ENCODE measurements at places on chromosomes 2 and 18.

DNA sequence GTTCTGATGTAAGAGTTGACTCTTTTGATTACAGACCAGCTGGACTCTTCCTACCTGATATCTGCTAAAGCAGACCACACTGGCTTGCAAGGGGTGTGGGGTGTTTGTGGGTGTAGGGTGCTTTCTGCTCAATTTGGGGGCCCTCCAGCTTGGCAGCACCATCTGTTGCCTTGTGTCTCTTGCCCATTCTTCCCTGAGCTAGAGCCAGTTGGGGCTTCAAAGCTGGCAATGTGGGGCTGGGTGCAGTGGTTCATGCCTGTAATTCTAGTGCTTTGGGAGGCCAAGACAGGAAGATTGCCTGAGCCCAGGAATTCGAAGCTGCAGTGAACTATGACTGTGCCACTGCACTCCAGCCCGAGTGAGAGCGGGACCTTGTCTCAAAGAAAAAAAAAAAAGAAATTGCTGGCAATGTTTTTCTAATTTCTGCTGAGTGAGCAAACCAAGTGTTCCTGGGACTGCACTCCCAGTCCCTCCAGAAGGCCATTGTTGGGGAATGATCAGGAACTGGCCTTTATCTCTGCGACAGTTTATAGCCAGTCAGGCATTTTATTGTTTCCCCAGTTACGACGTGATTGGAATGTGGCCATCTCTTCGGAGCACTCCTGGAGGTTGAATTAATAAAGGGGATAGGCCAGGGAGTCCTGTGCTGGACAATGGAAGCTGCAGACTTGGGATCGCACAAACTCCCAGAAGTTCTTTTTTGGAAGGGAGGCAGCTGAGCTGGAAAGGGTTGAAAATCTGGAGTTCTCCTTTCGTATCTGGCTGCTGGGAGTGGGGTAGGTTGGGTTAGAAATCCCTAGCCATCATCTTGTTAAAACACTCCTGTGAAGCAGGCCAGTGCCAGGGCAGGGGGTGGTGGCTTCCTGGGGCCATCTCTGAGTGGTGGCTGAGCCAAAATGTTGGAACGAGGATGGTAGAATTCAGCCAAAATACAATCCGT is 57.2 kb downstream of the LIPG start:
- no peak for DNase-seq

- DNase-seq, result no peak
These were observed 550.2 kb upstream of the SALL3 start for GRCh38 chr18:78429127-78430108.

- DNase-seq, result no peak
These were observed 38.8 kb downstream of the DNER start for GRCh38 chr2:229675569-229675968.

GRCh38 chr18:59063912-59064311 is 75.8 kb upstream of the SEC11C start:
- DNase-seq, result no peak

- DNase-seq, result no peak
These were observed 42.4 kb upstream of the TACR1 start for GRCh38 chr2:75241696-75242095.

DNA sequence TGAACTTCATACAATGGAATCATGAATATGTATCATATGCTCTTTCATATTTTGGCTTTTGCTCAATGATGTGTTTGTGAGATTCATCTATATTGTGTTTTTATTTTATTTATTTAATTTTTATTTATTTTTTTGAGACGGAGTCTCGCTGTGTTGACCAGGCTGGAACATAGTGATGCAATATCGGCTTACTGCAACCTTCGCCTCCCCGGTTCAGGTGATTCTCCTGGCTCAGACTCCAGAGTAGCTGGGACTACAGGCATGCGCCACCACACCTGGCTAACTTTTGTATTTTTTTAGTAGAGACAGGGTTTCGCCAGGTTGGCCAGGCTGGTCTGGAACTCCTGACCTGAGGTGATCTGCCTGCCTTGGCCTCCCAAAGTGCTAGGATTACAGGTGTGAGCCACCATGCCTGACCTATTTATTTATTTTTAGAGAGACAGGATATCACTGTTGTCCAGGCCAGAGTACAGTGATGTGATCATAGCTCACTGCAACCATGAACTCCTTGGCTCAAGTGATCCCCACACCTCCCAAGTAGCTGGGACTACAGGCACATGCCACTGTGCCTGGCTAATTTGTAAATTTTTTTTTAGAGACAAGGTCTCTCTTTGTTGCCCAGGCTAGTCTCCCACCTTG is 74.5 kb downstream of the TET3 start:
- no peak for DNase-seq

GRCh38 chr18:31097666-31098065 is 4.6 kb downstream of the DSC2 start:
- no peak for DNase-seq

- no peak for DNase-seq
These were observed 73.5 kb downstream of the SMC6 start for GRCh38 chr2:17680119-17680518.

GRCh38 chr2:161135951-161136593 is 24.2 kb upstream of the TANK start:
- DNase-seq, result no peak

DNA sequence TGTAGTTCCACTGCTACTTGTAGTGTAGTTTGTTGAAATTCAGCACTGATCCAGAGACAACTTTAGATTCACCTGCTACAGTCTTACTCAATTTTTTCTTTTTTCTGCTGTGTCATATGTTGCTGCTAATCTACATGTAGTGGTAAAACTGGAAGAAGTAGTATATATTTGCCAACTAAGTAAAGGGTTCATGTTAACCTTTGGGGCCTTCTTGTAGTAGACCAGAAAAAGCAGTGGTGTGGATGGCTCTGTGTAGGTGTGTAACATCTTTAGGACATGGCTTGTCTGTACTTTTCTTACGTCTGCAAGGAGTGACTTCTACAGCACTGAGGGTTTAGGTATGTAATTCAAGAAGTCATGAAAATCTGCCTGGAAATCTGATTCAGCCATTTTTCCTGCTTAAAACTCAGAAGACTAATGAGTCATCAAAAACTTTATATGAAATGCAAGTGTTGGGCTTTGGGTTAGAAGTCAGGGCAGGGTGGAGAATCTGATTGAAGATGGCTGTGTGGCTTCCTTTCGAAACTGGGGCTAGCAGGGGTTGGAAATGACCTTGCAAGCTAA is 8.4 kb downstream of the PTPRM start:
- DNase-seq, result no peak

DNA sequence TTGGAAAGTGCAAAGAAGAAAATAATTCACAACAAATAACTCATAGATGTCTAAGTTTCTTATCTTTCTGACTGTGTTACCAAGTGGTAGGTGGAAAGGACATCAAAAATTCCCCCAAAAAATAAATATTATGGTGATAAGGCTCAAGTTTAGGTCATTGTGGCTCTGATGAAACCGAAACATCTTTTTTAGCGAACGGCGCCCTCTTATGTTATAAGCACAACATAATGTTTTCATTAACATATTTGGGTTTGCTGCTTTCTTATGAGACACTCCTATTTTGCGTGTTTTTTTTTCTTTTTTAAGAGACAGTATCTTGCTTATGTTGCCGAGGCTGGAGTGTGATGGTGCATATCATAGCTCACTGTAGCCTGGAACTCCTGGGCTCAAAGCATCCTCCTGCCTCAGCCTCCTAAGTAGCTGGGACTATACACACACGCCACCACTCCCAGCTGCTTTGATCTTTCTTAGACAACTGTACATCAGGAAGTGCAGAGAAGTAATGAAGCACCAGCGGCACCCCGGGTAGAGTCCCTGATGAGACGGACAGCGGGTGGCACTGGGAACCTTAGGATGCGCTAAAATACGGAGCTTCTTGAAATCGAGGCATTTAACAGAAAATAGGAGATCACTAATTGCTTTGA is 38.5 kb upstream of the SLC35G4 start:
- no peak for DNase-seq

DNA sequence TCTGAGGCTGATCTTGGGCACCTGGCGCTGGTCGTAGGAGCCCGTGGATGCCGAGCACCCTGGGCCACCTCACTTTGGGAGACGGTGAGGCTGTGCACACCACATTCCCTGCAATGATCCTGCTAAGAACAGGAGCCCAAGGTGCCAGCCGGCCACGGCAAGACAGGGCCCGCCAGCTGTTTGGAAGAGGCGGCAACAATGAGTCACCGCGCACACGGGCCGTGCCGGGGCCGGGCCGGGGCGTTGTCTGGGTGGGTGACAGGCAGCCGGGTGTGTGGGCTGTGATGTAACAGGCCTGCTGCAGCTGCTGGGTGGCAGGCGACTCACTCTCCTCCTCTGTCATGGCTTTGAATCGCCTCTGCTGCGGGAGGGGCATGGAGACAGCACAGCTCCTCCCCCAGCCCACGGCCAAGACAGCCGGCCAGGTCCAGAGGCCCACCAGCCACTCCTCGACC is 49.7 kb upstream of the ODC1 start:
- peak; percentile 49 for DNase-seq

DNA sequence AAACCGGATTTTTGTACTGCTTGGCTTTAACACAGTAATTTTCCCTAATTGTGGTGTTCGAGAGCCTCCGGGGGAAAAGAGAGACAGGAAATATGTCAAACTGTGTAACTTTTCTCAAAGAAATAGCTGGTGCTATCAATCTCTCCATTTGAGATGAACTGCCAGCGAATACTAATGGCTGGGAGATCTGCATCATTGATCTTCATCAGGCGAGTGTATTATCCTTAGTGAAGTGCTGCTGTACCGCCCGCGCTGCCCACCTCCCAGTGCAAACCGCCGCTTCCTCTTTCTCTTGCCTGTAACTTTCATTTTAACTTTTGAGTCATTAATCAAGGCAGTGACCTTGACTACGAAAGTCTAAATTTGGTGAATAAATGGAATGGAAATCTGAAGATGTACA is 246.1 kb upstream of the ST6GAL2 start:
- no peak for DNase-seq

DNA sequence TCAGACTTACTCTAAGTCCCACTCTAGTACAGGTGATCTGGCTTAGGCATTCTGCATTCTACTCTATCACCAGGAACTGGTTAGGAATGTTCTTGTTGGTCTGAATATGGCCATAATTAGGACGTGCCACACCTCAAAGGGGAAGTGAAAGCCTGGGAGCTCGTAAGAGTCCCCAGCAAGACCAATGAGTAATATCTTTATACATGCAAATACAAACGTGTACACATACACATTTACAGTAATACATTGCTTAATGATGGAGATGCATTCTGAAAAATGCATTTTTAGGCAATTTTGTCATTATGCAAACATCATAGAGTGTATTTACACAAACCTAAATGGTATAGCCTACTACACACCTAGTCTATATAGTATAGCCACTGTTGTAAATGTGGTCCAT is 19.5 kb upstream of the ERCC3 start:
- DNase-seq, result no peak

DNA sequence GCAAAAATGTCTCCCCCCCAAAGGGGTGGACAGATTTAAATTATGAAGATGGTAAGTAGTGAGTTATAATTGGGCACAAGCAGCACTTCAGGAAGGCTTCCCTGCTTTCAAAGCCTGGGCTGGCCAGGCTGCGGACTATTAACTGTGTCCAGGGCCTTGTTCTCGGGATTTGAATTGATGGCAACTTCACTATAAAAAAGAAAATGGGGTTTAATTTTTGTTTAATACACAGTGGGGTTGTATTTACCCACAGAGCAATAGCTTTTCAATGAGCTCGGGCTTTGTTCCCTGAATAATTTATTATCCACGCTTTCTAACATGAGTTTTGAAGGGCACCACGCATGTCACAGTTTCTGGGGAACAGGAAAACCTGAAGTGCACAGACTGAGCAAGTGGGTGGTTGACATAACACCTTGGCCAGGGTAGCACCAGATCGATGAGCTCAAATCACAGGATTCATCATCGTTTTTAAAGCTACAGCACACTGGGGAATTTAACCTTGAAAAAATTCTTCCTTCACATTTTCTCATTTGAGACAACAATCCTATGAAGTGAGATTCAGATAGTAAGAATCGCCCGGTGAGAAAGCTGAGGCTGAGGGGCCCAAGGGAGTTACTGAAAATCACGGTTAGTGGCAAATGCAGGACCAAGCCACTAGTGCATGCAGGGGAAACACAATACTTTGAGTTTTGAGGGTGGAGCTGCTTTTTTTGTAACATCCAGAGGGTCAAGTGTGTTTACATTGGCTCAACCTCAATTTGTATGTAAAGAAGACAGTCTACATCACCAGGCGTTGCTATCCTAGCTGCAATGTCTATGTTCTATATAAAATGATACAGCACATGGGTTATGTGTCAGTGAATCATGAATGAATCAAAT is 28.9 kb upstream of the LMAN1 start:
- DNase-seq, result no peak

DNA sequence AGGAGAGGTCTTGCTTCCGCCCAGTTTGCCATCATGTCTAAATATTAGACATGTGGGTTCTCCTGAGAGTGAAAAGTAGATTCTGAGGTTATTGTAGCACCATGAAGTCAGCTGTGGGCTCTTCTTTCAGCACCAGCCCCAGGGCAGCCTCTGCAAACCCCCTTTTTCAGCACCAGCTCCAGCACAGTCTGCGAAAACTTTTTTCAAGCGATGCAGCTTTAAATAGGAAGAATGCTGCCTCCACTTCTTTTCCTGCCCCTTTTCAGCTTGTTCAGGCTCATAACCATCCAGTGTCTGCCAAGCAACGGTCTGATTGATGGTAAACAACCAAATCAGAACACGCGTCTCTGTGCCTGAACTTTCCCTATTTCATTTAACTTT is at the start of gene COL5A2:
Gene COL5A2 (minus strand): TSS at position 192 of the 381 bp plus-strand sequence. CDS start 157 bp downstream, at position 35.
- no peak for DNase-seq

DNA sequence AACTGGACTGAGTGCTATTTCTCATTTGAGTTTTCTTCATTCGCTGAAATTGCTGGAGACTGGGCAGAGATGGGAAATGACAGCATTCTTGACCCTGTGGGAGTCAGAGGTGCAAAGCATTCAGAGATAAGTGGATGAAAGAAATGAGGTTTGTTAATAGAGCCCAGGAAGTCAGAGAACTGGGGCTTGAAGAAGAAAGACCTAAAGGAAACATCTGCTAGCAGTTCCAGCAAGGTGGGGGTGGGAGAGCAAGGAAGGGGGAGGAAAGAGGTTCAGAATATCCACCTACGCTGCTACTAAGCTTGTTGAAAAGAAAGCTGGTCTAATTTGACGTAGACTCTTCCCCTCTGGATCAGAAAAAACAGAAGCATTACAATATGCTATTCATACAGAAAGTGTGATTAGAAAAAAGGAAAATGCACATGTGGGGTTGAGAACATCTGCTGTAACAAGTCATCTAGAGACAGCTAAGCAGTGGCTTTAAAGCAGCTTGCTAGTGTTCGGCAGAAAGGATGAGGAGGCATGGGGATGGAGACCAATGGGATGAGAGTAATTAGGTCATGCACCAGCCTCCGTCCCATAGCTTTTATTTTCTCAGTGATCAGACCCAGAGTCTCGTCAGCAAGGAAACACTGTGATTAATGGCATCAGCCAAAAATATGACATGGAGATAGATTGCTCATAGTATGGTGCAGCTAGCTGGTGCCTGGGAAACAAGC is 29.7 kb downstream of the NAB1 start:
- no peak for DNase-seq

- DNase-seq, result no peak
These were observed 256.0 kb downstream of the KIAA1328 start for GRCh38 chr18:37084912-37085311.

GRCh38 chr18:63264871-63265270 is 54.7 kb downstream of the BCL2 start:
- DNase-seq, result no peak

- DNase-seq, result no peak
These were observed 122.0 kb downstream of the SPTBN1 start for GRCh38 chr2:54577944-54578647.

- no peak for DNase-seq
These were observed 73.5 kb downstream of the PHLPP1 start for GRCh38 chr18:62788876-62789275.
